ENCODE measurements at places on chromosomes 2 and 18. TPM values are rescaled to one million over a fixed set of nuclear protein-coding genes. Genes with fewer than 3 reads are reported as not detected.

Gene LRP1B
- not detected for total RNA-seq

Gene GALNT13
- total RNA-seq: not detected

Gene YES1
- total RNA-seq: 142 TPM

Gene B3GNT7
- total RNA-seq: 0.28 TPM

Gene TTR
- total RNA-seq: not detected

Gene BOK
- 48.3 TPM for total RNA-seq

Gene NPHP1
- 4.1 TPM for total RNA-seq

Gene PRKRA
- total RNA-seq: 41.2 TPM

Gene CFAP221
- not detected for total RNA-seq
